ENCODE measurements at places on chromosomes 3 and 15.

- no peak for DNase-seq
Observed at GRCh38 chr15:55170361-55170760, 26.4 kb downstream of the RSL24D1 start.

GRCh38 chr3:197050511-197050910 lies 20.9 kb upstream of the MELTF start:
- DNase-seq, result no peak

- DNase-seq, result no peak
Observed at GRCh38 chr3:167251678-167252077, 128.4 kb downstream of the ZBBX start.

- DNase-seq, result no peak
Observed at GRCh38 chr15:81992523-81992922, 53.3 kb downstream of the MEX3B start.

Data from HuH-7.5 (cell line).